ENCODE measurements at places on chromosomes 3 and 15.
A peak's percentile ranks its signal among the peaks of the same experiment; 100 is the strongest.

DNA sequence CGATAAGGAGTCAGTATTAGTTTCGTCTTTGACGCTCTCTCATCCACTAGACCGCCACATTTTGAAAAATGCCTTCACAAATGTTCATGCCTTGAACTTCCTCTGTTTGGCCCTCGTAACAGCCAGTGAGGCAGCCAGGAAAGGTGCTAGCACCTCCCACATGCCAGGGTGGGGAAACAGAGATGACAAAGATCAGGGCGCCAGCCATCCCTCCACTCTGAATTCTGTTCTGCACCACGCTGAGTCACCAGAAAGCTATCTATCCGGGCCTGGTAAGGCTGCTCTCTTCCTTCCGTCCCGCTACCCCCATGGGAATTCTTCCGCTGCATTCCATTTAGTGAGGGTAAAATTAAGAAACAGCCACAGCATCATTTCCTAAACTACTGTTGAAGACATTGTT lies 31.3 kb upstream of the BCL2L10 start:
- DNase-seq: no peak

- DNase-seq: peak; percentile 84
These were observed 15.0 kb downstream of the PTH1R start for GRCh38 chr3:46892285-46893145.

GRCh38 chr15:70741107-70741531 lies 22.2 kb downstream of the UACA start:
- DNase-seq: no peak

GRCh38 chr3:100124201-100124761 lies 10.0 kb upstream of the FILIP1L start:
- no peak for DNase-seq

GRCh38 chr3:1693145-1693544 lies 405.5 kb upstream of the CNTN4 start:
- DNase-seq: no peak

- no peak for DNase-seq
These were observed 128.4 kb downstream of the ASB7 start for GRCh38 chr15:100730655-100731266.

- no peak for DNase-seq
These were observed 404.0 kb upstream of the WNT5A start for GRCh38 chr3:55891106-55891505.

GRCh38 chr3:8658306-8659212 lies 14.0 kb upstream of the SSUH2 start:
- no peak for DNase-seq

DNA sequence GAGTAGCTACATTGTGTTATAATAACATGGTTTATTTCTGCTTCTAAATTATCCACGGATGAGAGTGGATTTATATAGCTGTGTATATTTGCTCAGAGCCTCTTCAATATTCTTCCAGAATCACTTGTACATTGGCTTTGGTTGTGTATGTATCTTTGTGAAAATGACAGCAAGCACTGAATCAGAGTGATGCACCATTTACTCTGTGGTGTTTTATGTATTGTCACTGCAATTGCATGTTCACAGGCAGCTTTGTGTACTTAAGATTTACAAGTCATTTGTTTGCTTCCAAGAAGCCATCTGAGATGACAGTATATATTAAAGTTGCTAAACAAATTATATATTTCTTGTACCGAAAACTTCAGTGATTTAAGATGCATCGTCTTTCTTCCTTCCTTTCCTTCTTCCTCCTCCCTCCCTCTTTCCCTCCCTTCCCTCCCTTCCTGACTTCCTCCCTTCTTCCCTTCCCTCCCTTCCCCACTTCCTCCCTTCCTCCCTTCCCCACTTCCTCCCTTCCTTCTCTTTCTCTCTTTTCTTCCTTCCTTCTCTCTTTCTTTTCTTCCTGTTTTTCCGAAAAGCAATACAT lies 362.3 kb upstream of the GOLIM4 start:
- no peak for DNase-seq

DNA sequence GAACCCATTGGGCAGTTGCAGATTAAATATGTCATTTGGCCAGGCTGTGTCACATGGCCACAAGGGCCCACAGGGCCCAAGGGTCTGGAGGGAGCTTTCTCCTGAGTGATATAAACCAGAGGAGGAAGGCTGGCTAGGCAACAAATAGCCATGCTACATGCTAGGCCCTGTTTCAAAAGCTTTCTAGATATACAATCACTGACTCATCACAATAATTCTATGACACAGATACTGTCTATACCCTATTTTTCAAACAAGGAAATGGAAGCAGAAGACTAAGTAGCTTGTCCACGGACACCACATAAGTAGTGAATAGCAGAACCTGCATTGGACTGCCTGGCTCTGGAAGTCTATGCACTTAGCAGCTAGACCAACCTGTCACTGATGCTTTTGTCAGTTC lies 625.4 kb downstream of the NTRK3 start:
- DNase-seq: no peak

- no peak for DNase-seq
These were observed 155.5 kb upstream of the SETMAR start for GRCh38 chr3:4147556-4148118.
